Upper lobe of right lung (tissue), 1 donor: ENCODE measurements at places on chromosomes 1 and 21. TPM values are rescaled to one million over a fixed set of nuclear protein-coding genes. Genes with fewer than 3 reads are reported as not detected.

Gene C4BPA
- total RNA-seq, result 175 TPM

Gene F5
- total RNA-seq, result 1.6 TPM

DNA sequence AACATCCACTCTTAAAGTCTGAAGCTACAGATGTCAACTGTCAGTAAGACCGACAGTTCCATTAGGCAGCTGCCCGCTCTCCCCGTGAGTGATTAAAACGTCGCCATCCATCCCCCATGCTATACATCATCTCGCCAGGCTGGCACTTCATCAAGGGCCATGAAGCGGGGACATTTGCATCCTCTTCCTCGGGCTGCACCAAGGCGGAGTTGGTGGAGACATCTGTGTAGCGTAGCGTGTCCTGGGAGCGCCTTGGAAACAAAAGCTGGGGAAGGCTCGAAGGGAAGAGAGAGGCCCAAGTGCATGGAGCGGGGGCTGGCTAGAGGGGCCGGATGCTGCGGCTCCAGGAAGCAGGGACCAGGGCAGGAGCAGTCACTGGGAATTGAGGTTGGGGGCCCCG, 250.1 kb downstream of the KAZN start:
- no peak for DNase-seq

Gene OR2T11
- total RNA-seq, result not detected

- DNase-seq, result no peak
Measured at GRCh38 chr1:117685936-117686806, 80.3 kb downstream of the TENT5C start.

- DNase-seq, result no peak
Measured at GRCh38 chr1:23664837-23665795, 26.5 kb upstream of the RPL11 start.

- no peak for DNase-seq
Measured at GRCh38 chr1:46519209-46519608, 29.6 kb downstream of the DMBX1 start.

DNA sequence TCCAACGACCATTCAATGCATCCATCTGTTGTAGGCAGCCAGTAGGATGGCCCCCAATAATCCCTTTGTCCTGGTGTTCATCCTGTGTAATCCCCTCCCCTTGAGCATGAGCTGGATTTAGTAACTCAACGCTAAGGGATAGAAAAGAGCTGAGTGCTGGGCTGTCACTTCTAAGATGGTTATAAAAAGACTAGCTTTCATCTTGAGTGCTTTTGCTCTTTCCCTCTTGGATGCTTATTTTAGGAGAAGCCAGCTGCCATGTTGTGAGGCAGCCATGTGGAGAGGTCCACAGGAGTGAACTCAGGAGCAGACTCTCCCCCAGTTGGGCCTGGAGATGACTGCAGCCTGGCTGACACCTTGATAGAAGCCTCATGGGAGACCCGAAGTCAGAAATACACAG, 401.5 kb downstream of the VAV3 start:
- DNase-seq, result no peak

Gene RRAGC
- total RNA-seq, result 32.7 TPM

DNA sequence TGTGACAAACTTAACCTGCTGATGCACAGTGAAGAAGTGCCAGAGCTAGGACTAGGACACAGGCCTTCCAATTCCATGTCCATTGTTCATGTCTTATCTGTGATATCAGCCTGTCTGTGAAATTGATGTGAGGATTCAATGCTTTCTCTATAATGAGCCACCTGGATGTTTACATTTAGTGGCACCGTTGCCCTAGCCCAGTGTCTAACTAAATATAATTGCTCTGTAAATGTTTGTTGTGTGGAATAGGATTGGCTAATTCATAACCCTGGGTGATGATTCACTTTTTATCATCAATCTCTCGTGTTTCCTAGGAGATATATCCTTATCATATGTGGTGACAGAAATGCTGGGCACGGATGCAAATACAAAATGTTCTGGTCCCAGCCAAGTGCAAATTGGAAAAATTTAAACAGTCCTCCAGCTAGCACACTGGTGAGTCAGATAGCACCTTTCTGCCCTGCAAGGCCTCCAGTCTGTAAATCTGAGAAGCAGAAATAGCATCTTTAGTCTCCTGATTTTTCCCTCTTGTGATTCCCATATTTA, 46.9 kb upstream of the GNG12 start:
- DNase-seq, result no peak

DNA sequence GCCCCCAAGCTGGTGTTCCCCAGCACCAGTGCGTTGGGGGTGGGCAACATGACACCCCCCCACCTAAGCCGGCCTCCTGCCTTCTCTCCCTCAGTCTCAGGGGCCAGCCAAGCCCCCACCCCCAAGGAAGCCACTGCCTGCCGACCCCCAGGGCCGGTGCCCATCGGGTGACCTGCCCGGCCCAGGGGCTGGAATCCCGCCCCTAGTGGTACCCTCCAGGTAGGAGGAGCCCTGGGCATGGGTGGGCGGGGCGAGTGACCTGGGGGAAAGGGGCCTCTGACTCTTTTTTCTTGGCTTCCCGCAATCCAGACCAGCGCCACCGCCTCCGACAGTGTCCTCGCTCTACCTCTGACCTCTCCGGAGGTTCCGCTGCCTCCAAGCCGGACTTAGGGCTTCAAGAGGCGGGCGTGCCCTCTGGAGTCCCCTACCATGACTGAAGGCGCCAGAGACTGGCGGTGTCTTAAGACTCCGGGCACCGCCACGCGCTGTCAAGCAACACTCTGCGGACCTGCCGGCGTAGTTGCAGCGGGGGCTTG, 1.3 kb upstream of the EFNA4 start:
- no peak for DNase-seq

GRCh38 chr21:41510500-41510899, 2.5 kb upstream of the TMPRSS2 start:
- no peak for DNase-seq

GRCh38 chr1:200970771-200971427, 52.6 kb downstream of the KIF21B start:
- DNase-seq, result no peak

Gene FMO3
- 22.7 TPM for total RNA-seq

GRCh38 chr1:192376374-192376773, 59.6 kb downstream of the RGS21 start:
- no peak for DNase-seq

GRCh38 chr1:7219031-7219430, 433.8 kb downstream of the CAMTA1 start:
- DNase-seq, result no peak

- no peak for DNase-seq
Measured at GRCh38 chr1:98924977-98925376, 79.7 kb downstream of the PLPPR5 start.

- no peak for DNase-seq
Measured at GRCh38 chr1:6753320-6754140, 31.7 kb upstream of the CAMTA1 start.

DNA sequence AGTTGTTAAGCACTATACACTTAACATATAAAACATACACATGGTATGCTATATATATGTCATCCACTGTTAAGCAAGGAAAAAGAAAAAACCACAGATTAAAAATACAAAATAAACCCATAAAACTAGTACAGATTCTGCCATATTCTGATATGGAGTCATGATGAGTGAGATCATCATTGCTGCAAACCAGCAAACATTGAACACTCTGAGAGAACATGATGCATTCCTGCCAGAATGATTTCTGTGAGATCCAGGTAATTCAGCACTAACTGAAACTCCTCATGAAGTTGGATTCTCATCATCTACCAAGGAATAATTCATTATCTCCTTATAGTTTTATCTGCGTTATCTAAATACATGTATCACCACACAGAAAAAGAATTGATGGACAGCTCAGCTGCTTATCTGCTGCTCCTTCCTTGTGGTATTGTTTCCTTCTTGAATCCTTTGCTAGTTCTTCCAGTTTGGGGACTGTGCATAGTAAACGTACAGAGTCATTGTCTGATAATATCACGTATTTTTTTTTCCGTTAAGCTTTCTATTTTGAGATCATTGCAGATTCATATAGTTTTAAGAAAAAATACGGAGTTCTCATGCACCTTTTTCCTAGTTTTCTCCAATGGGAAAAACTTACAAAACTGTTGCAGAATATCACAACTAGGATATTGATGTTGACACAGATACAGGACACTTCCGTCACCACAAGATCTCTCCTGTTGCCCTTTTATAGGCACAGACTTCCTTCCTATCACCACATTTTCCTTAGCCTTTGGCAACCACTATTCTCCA, 9.3 kb downstream of the RAB4A start:
- DNase-seq, result no peak

Gene SPRR2B
- total RNA-seq, result not detected

GRCh38 chr1:160219062-160219929, 14.1 kb downstream of the PEA15 start:
- DNase-seq, result no peak

GRCh38 chr21:41444703-41445464, 18.8 kb downstream of the MX1 start:
- DNase-seq, result no peak

Gene ZSWIM5
- total RNA-seq, result 4.1 TPM

DNA sequence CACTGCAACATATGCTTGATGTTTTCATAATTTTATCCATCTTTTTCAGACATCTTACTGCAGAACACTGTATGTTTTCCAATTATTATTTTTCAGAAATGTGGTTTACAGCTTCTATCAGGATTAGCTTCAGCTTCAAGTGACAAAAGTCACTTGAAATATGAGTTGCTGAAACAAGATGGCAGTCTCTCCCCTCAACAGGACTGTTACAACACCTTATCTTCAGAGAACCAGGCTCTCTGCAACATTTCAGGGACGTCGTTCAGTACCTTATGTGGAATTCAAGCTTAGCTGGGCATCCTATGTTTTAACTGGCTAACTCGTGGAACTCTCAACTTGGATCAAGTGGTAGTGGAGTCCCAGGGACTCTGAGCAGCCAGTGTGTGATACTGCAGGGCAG, 2.0 kb upstream of the UBE2G2 start:
- no peak for DNase-seq

Gene LCE2B
- not detected for total RNA-seq

Gene FMO2
- total RNA-seq, result 392 TPM

DNA sequence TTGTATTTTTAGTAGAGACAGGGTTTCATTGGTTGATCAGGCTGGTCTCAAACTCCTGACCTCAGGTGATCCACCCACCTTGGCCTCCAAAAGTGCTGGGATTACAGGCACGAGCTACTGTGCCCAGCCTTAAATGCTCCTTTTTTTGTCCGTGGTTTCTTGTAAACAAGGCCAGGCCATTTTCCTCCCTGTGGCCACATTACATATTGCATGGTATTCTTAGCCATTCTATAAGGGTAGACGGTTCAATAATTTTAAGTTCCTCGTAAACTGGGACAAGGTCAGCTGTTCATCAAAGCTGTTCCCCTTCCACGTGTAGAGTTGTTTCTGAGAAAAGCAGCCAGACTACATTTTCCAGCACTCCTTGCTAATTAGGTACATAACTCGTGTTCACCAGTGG, 10.3 kb upstream of the LUZP1 start:
- no peak for DNase-seq
